ENCODE measurements at places on chromosomes 2 and 18.
A peak's percentile ranks its signal among the peaks of the same experiment; 100 is the strongest.

- no peak for ATAC-seq
These were observed 170.7 kb downstream of the TTC32 start for GRCh38 chr2:19731037-19731436.

- no peak for ATAC-seq
These were observed 20.7 kb upstream of the ALLC start for GRCh38 chr2:3637311-3637675.

- ATAC-seq: no peak
These were observed 46.6 kb downstream of the TSPYL6 start for GRCh38 chr2:54209379-54209778.

DNA sequence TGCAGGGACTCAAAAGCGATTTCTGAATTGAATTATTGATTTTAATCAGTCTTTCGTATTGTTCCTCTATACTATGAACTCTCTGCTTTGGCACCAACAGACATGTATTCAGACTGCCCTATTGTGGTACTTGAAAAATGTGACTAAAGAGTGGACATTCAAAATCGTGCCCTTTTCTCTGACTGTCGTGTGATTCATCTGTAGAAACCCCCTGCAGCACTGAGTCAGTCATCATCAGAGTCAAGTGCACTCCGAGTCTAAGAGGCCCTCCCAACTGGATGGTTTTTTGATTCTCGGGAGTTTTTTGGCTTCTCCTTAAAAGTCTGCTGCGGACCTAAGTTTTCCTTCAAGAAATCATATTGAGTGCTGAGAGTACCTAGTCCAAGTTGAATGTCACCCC lies 96.4 kb upstream of the FOSL2 start:
- peak; percentile 65 for ATAC-seq

- peak; percentile 38 for ATAC-seq
These were observed 146.4 kb downstream of the FTCDNL1 start for GRCh38 chr2:199704358-199705238.

GRCh38 chr2:85797263-85797660 lies 43.5 kb downstream of the ATOH8 start:
- ATAC-seq: no peak

DNA sequence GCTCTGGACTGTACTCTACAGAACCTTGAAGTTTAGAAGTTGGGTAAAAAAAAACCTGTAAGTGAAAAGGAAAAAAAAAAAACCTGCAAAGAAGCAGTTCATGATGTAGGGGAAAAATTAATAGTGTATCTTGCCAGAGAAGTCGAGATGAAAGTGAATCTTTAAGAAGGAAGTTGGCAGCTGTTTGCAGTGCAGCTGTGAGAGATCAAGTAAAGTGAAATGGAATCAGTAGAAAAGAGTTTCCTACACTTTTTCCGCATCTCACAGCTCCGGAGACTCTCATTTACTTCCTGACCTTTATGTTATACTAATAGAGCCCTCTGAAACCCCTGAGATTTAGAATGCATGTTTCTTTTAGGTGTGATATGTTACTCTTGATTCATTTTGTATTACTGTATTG lies 19.2 kb downstream of the RNMT start:
- ATAC-seq: no peak

GRCh38 chr18:53838746-53839145 lies 385.7 kb downstream of the MBD2 start:
- ATAC-seq: no peak

DNA sequence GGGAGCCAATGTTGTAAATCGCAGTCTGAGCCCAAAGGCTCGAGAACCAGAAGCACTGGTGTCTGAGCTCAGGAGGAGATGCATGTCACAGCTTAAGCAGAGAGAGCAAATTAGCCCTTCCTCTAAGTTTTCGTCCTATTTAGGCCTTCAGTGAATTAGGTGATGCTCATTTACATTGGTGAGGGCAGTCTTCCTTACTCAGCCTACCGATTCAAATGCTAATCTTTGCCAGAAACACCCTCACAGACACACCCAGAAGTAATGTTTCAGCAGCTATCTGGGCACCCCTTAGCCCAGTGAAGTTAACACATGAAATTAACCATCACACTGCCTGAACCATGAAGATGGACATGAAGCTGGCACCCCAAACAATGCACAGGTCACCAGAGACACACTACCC lies 385.1 kb downstream of the STK39 start:
- no peak for ATAC-seq

GRCh38 chr2:133574186-133574585 lies 5.9 kb upstream of the NCKAP5 start:
- no peak for ATAC-seq

DNA sequence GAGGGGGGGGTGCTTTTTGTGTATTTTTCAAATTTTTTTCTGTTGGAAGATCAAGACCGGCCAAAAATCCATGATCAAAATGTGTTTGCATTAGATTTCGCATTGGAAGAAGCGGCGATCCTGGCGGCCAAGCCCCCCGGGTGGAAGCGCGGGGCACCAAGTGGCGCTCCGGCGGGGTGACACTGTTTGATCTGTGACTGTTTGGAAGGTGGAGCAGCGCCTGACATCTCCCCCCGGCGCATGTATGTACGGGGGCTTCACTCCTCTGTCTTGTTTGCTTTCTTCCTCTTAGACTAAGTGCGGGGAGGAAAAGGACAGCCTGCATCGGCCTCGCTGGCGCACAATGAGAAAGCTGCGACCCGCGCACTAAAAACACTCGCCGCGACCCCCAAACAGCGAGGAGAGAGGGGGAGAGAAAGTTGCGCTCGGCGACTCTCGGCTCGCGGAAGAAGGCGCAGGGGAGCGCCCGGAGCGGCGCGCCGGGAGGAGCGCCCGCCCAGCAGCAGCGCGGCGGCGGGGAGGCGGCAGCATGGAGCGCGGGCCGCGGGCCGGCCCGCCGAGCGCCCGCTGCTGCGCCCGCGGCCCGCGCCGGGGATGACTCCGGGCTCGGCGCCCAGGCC lies 515 bp downstream of the TSHZ1 start:
- no peak for ATAC-seq

GRCh38 chr2:192123847-192124246 lies 70.9 kb downstream of the TMEFF2 start:
- no peak for ATAC-seq

GRCh38 chr18:26459884-26460283 lies 88.5 kb downstream of the KCTD1 start:
- no peak for ATAC-seq

DNA sequence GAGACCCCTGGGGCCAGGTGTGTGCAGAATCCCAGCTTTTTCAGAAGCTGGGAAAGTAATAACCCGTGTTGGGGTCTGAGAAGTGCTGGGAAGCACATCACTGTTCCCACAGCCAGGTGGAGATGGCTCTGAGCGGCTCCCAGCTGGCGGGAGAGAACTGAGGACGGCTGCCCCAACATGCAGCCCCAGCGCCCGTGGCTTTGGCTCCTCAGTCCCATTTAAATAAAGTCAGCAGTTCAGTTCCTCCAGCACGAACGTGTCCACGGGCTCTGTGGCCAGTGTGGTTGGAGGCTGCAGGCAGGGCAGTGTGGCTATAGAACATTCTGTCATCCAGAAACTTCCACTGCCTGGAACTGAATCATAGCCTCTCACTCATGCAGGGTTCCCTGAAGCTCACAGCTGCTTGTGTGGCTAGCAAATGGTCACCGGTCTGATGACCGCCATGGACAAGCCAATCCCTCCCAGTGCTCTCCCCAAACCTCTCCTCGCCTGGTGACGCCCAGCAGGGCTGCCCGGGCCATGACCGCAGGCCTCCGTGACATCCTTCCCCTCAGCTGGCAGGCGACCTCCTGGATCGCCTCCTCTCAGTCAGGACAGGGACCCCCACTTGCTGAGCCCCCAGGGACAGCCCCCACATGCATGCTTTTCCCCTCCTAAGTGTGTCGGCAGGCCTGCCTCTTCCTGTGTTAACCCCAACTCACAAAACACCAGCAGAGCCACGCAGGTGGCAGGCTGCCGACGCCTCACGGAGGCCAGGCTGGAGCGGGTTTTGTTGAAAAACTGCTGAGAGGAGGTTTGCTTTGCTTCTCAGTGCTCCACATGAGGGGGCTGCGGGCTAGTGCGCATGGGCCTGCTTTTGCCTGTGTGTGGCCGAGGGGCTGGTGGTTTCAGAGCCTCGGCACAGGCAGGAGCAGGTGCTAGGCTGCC lies 1.3 kb downstream of the RTP5 start:
- no peak for ATAC-seq

GRCh38 chr2:101400048-101400447 lies 12.7 kb upstream of the CREG2 start:
- ATAC-seq: no peak

- no peak for ATAC-seq
These were observed 2.0 kb upstream of the DES start for GRCh38 chr2:219416235-219416602.

DNA sequence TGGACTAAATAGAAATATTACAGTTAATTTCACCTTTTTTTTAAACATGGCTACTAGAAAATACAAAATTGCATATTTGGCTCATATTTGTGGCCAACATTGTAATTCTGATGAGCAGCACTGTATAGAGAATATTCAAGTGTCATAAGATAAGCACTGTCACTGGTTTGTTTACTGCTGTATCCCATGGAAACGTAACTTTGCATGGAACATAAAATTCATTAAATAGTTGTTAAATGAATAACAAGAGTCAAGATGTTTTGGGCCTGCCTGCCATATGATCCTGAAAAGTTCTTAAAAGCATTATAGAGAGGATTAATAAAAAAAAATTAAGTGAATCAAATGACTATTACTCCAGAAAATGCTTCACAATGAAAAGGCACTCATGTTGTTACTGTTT lies 763.7 kb upstream of the CRIM1 start:
- ATAC-seq: no peak

- ATAC-seq: no peak
These were observed 53.8 kb downstream of the CTAGE1 start for GRCh38 chr18:22363867-22364463.

GRCh38 chr18:29063346-29063745 lies 886.4 kb upstream of the CDH2 start:
- ATAC-seq: no peak

- ATAC-seq: no peak
These were observed 142.9 kb downstream of the CCDC102B start for GRCh38 chr18:68940754-68941153.

DNA sequence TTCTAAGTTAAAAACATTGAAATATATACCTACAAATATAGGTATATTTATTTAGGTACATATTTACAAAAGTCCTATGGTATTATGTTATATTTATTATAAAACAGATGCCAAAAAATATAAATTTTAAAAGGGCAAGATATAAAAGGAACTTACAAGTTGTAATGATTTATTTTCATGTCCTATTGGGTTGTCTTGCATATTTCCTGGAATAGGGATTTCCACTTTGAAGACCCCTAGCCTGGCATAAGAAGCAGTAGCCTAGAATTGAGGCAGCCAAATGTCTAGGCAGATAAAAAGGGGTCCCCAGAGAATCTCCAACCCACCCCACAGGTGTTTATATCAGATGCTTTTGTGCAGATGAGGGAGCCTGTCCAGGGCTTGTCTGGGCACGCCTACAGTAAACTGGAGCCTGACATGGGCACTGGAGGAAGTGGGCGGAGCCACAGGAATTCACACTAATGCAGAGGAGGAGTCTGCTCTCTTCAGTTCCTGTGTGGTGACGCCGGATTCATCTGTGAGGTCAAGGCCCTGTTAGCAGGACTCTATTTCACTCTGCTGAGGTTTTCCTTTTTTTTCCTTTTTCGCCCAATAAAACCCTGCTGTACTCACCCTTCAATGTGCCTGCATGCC lies 1088.9 kb upstream of the PIK3C3 start:
- no peak for ATAC-seq

DNA sequence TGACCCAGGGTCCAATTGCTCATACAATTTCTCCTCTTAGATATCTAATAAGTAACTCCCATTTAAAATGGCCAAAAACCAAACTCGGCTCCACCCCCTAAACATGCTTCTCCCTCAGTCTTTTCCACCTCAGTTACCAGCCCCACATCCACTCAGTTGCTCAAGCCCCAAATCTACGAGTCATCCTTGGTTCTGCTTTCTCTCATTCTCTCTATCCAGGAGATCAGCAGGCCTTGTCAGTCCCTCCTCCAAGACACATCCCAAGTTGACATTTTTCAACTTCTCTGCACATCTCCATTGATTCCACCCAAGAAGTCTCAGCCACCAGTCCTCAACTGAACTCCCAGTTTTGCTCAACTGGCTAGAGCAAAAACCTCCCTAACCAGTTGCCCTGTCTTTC lies 40.5 kb upstream of the RTN4 start:
- ATAC-seq: no peak

GRCh38 chr2:225999692-226000091 lies 600.2 kb downstream of the NYAP2 start:
- ATAC-seq: no peak

DNA sequence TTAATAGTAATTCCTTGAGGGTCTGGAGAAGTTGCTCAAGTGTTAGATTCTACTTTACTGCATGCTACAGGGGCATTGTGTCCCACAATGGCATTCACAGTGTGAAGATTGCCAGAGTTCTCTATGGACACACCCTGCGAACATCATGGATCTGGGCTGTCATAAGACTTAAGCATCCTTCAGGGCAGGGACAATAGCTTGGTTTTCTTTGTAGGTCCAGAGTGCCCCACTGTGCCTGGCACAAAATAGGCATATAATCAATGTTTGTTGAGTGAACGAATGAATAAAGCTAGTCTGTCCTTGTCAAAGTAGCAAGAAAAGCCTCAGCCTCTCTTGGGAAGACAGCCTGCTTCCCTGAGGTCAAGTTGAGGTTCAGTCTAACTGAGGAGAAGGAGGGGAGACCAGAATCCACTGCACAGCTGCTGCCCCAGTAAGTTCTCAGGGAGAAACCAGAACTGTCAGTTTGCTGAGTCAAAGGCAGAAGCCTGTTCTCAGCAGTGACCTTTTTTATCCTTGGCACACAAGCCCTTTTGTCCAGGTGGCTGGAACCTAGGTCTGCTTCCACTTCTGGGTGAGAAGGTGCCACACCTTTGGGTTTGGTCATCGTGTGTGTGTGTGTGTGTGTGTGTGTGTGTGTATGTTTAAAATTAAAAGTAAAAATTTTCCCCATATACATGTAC lies 15.0 kb downstream of the INPP4A start:
- ATAC-seq: no peak

DNA sequence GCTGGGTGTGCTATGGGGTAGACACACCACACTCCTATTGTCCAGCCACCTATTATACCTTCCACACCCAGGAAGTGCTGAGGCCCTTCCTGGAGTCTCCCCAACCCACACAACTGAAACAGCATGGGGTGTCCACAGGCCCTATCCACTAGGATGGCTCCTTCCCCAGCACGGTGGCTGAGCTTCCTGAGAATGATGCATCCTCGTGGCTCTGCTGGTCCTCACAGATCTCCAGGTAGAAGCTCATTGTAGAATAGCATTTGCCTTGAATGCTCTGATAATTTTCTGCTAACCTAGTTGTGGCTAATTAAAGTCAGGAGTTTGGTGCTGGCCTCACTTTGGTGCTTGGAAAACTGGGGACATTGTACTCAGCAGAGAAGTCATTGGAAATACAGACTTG lies 182.6 kb downstream of the ANKRD30B start:
- no peak for ATAC-seq

GRCh38 chr18:59904011-59904601 lies 4.3 kb downstream of the PMAIP1 start:
- no peak for ATAC-seq

DNA sequence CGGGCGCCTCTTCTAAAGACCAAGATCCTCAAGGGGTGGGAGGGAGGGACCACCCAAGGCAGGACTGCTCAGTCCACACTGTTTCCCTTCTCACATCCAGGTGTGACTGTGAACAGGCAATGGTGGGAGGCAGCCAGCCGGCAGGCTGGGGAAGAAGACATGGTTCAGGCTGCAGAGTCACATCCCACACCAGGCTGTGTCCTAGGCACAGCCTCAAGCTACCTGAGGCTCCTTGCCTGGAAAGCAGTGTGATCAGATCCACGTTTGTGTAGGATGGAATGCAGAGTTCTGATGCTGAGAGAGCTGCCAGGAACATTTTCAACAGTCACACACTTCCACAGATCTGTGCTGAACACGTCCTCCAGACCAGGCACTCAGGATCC lies 16.4 kb downstream of the SLC66A2 start:
- ATAC-seq: no peak

GRCh38 chr2:101796825-101797600 lies 99.5 kb downstream of the MAP4K4 start:
- no peak for ATAC-seq
